Right lung (tissue), 10 donors: ENCODE measurements at places on chromosomes 1 and 21.

GRCh38 chr1:30868833-30869435 is 39.6 kb downstream of the SDC3 start:
- DNase-seq = no peak

DNA sequence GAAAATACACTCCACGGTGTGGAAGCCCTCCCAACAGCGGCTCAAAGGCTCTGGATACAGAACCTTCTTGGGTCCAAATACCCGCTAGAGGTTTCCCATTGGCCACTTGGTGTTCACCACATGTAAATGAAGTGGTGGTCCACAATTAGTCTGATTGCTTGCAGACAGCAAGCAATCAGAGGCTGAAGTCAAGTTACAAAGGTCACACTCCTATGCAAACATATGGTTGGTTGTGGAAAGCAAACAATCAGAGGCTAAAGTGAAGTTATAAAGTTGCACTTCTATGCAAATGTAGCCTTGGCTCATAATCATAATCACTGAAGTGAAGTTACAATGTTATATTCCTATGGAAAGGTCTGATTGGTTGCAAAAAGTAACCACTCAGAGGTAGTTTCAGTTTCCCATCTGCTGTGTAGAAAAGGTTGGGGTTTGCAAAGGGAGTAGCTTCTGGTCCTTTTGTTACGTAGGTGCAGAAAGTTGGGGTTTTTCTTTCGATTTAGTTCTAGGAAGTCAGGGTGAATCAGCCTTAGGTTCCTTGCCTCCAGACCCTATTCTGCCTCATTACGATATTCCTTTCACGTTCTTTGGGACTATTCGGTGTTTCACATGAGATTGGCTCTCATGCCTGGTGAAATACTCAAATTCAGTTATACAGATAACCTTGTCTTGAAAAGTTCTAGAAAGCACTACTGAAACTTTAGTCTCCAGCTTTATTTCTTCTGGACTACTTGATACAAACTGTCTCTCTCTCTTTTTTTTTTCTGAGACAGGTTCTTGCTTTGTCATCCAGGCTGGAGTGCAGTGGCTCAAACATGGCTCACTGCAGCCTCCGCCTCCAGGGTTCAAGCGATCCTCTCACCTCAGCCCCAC is 36.7 kb upstream of the MTF2 start:
- DNase-seq = no peak

DNA sequence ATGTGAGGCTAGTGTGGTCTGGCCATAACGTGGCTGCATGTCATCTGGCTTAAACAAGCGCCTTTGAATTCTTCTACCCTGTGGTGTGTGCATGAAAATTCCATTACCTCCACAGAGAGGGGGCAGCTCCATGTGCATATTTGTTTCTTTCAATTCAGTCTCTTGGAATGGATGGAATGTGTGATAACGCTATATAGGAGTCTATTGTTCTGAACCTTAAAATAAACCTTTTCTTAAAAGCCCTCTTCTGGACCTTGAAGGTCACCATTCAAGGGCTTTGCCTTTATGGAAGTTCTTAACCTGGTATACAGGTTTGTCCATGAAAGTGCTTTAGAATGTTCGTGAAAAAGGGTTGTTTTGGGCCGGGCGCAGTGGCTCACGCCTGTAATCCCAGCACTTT is 118.2 kb upstream of the ADGRL2 start:
- no peak for DNase-seq

- DNase-seq = no peak
Observed at GRCh38 chr1:204471687-204472086, 22.9 kb downstream of the PIK3C2B start.

DNA sequence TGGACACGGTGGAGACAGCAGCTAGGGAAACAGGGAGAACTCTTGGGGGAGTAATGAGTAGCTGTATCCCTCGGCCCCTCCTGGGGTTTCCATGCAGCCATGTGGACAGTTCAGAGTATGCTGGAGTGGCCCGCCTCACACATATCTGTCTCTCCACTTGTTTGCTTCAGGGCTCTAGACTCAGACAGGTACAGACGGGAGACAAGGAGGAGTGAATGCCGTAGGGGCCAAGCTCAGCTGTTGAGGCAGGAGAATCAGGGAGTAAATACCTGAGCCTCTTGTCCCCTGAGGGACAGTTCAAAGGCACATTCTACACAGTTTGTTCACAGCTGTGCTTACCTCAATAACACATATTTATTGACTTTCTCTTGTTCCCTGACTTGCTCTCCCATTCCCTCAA is 7.7 kb upstream of the PTGFRN start:
- DNase-seq = no peak

- DNase-seq = no peak
Observed at GRCh38 chr1:18419113-18419844, 61.5 kb upstream of the KLHDC7A start.

- DNase-seq = peak; percentile 71
Observed at GRCh38 chr1:23964790-23965740, 5.4 kb downstream of the PNRC2 start.

DNA sequence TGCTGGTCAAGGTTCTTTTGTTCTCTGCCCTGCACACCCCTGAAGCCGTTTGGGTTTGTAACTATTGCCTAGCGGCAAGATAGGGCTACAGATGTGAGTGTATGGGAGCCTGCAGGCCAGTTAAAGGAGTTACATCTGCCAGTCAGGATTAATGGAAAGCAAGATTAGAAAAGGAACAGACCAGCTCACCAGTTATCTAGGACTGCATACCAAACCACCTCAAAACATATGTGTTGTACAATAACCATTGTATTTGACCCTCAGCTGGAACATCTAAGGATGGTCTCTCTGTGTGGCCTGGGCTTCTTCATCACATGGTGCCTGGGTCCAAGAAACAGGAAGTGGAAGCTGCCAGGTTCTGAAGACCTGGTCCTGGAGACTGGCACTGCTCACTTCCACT is 52.5 kb upstream of the FBXO28 start:
- DNase-seq = no peak

GRCh38 chr1:104195395-104195794 is 445.7 kb downstream of the AMY1C start:
- no peak for DNase-seq

DNA sequence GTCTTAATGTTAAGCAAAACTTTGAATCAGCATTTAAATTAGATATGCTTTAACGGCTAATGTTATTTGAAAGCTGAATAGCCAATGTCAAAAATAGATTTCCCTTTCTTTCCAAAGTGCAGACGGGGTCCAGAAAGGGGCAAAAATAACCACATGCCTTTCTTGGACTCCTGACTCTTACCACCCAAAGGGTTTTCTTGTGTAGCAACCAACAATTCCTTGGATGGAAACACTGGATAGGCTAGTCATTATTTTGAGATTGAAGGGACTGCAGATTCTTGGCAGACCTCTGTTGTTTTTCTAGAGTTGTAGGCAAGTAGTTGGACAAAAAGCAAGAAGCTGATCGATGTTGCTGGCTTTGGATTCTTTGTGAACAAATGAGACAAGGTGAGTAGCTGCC is 107.0 kb downstream of the MRPS6 start:
- no peak for DNase-seq

GRCh38 chr1:220363196-220363837 is 91.1 kb upstream of the RAB3GAP2 start:
- no peak for DNase-seq

DNA sequence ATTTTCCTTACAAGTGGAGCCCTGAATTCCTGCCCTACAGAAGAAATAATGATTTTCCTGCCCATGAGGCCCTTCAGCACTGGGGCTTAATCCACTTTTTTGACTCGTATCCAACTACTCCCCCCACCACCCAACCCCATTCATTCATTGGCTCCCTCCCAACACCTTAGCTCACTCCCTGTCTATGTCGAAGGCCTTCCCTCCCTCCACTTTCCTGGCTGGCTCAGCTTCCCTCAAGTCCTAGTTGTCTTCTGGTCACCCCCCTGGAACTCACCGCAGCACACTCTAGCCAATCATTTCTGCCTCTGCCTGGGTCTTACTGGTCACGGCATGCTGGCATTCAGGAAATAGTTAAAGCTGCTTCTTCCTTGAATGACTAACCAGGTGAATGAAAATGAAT is 118.9 kb downstream of the PGBD5 start:
- DNase-seq = no peak
